NCI-H774 (cell line): ENCODE measurements at places on chromosomes 4 and X.

DNA sequence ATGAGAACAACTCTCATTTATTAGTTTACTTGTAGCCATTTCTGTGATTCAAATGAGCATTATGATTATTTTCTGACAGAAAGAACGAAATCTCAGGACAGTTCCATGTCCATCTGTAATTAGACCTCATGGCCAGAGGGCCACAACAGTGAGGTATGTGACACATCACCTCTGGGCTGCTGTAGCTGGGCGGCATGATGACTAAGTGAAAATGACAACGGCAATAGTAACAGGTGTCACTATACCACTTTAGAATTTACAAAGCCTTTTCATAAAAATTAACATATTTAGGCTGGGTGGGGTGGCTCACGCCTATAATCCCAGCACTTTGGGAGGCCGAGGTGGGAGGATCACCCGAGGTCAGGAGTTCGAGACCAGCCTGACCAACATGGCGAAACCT lies 252.6 kb downstream of the CBR4 start:
- no peak for DNase-seq

GRCh38 chrX:37651921-37652452 lies 33.6 kb upstream of the XK start:
- DNase-seq: no peak

DNA sequence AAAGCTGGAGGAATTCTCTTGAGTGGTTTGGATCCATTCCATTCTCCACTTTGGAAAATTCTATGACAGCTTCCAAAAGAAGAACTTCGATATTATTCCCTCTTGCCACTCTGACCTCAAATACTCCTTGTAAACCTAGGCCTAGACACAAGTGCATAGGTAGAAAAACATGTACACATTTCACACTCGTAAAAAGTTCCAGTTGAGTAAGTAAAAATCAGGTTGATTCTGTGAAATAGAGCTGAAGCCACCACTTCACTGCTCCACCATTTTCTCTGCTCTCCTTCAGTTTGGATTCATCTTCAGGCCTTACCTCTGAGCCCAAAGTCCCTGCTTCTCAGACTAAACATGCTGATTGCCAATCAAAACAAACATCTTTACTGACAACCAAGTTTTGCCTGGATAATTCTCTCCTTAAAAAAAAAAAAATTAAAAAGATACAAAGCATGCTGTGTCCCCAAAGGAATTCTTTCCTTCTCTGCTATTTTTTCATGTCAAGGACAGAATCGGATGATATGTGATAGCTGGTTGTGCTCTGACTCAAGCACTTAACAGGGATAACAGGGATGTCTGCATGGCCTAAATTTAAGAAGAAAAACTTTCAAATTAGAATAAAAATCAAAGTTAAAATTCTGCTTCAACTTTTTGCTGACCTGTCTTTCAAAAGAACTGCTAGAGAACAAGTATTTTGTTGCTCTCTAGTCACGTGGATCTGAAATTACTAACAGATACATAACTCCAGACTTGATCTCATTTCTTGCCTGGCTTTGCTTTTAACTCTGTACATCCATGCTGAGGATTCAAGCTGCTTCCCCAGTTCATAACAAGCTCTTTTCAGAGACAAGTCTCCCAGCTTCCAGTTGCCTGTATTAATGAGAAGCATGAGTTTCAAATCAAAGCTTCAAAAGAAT lies 420.9 kb upstream of the INTU start:
- DNase-seq: no peak

GRCh38 chrX:6941041-6941440 lies 206.5 kb upstream of the STS start:
- DNase-seq: no peak

DNA sequence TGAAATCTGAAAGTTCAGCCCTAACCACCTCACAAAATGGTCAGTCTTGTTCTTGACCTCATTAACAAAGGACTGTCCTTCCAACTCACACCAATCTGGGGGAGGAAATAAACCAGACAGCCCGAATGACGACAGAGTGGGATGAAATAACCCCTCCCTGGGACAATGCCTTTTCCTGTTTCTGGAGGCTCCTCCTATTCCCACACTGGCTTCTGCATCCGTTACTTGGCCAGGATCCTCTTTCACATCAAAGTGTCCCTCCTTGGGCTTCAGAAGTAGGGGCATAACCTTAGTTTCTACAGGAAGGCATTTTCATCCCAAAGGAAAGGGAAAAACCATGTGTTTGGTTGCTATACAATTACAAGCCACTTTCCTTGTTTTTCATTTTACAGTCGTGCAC lies 59.8 kb upstream of the RPL34 start:
- no peak for DNase-seq

- no peak for DNase-seq
These were observed 2.8 kb upstream of the MAMLD1 start for GRCh38 chrX:150360331-150360730.

GRCh38 chr4:173168396-173169177 lies at the start of gene GALNT7:
TSS of gene GALNT7 (plus strand) at chr4:173168811. CDS start at chr4:173168836, 25 bp downstream.
- DNase-seq: peak; percentile 43

DNA sequence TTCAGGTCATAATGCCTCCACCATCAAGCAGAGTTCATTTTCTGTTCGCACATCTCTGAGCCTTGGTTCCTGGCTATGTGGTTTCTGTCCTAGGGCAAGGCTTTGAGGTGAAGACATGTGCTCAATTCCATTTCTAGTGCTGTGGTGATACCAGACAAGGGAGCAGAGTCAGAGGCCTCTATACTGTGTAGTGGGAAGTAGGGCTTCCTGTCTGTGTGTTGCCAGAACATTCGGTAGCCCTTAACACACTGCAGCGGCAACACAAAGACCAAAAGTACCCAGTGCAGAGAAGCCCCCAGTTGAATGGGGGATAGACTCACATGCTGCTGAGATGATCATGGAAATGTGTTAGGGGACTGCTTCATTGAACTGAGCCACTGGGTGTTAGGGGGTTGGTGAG lies 56.4 kb downstream of the STARD8 start:
- DNase-seq: no peak

- no peak for DNase-seq
These were observed 65.4 kb downstream of the CCKAR start for GRCh38 chr4:26424838-26425237.

DNA sequence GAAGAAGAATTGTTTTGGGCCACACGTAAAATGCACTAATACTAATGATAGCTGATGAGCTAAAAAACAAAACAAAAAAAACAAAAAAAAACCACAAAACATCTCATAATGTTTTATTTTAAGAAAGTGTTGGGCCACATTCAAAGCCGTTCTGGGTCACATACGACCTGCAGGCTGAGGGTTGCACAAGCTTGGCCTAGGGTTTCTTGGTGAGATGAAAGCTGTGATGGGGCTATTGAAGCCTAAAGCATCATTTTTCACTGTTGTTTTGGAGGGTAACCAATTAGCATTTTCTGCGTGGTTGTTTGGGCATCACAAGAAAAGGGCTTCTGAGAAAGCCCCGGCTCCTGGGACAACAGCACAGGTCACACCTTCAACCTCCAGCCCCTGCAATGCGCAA lies 42.5 kb upstream of the ZNF157 start:
- no peak for DNase-seq

- DNase-seq: no peak
These were observed 5.5 kb upstream of the WFS1 start for GRCh38 chr4:6264225-6264540.

GRCh38 chr4:101141855-101142254 lies 205.5 kb downstream of the PPP3CA start:
- no peak for DNase-seq

DNA sequence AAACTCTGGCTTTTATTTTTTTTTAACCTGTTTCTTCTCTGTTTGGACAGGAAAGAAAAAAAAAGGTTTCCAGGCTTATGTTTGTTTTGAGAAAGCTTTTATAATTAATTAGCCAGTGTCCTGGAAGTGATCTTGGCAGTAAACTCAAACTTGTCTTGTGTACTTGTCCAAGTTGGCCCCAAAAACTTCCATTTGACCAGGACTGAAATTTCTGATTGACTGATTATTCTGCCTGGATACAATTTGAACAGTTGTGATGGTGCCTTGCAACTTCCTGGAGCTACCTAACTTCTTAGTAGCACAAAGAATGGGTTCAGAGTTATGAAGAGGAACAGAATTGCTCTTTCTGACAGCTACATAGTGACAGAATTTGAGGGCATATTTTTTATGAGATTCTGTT lies 62.0 kb downstream of the SLC4A4 start:
- DNase-seq: no peak

DNA sequence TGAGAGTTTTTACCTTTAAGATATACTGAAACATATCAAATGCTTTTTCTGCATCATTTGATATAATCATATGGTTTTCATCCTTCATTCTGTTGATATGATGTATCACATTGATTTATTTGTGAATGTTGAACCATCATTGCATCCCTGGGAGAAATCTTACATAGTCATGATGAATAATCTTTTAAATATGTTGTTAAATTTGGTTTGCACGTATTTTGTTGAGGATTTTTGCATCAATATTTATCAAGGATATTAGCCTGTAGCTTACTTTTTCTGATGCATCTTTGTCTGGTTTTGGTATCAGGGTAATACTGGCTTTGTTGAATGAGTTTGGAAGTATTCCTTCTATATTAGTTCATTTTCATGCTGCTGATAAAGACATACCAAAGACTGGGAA lies 541.4 kb downstream of the TLL1 start:
- no peak for DNase-seq
